ENCODE measurements at places on chromosomes 6 and 20.

DNA sequence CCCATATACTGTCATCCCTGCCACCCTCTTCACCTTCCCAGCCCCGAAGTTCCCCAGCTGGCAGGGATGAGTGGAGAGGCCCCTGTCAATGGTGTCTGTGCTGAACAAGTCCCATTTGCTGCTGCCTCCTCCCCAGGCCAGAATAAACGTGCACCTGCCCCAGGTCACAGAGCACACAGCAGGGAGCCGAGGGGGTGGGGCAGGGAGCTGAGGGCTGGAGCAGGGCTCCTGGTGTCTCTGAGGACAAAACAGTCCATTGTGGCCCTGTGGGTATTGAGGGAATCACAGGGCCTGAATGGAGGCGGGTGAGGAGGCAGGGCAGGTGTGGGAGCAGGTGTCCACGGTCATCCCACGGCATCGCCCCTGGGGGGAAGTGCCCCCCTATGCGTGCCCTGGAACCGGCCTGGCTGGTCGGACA lies 55.8 kb downstream of the SNAI1 start:
- DNase-seq: no peak

GRCh38 chr20:23445596-23446217 lies 6.2 kb downstream of the CSTL1 start:
- DNase-seq: no peak

DNA sequence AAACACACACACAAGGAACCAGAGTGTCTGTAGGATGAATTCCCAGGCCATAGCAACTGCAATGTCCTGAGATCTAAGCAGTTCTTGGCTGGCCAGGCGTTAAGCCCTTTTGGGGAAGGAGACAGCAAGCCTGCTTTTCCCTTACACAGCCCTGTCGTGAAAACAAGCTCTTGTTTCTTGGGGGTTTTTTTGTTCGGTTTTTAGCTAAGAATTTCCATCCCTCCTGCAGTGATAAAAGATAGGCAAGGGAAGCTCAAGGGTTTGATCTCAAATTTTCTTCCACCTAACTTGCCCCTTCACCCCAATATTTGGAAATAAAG lies 1.5 kb downstream of the TNFRSF21 start:
- no peak for DNase-seq

- DNase-seq: no peak
Observed at GRCh38 chr20:62089393-62089792, 23.7 kb upstream of the TAF4 start.

- no peak for DNase-seq
Observed at GRCh38 chr6:90575267-90575666, 11.6 kb downstream of the MAP3K7 start.

DNA sequence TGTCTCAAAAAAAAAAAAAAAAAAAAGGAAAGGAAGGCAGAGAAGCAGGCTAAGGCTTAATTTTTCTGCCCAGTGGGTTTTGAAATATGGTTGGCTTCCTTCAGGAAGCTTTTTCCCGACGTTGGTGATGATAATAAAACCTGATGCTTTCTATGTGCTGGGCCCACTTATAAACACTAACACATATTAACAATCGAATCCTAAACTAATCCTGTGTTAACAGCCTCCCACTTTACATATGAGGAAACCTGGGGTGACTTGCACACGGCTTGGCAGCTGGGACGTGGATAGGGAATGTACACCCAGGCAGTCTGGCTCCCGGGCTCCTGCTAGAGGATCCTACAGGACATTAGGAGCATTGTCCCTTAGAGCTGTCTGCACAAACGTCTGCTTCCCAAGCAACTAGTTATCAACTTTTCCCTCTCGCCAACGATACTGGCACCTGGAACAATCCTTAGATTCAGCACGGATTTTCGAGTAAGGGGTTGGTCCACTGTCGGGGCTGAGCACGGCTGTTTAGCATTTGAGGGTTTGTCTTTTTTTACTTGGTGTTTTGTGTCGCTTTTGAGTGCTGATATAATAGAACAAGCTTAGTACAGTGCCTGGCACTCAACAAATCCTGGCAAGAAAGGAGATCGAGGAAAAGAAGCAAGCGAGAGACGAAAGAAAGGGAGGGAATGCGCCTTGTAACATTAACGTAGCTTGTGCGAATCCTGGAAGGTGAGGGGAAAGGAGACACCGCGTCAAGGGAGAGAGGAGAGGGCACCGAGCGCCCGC lies 622 bp upstream of the KIZ start:
- DNase-seq: no peak

DNA sequence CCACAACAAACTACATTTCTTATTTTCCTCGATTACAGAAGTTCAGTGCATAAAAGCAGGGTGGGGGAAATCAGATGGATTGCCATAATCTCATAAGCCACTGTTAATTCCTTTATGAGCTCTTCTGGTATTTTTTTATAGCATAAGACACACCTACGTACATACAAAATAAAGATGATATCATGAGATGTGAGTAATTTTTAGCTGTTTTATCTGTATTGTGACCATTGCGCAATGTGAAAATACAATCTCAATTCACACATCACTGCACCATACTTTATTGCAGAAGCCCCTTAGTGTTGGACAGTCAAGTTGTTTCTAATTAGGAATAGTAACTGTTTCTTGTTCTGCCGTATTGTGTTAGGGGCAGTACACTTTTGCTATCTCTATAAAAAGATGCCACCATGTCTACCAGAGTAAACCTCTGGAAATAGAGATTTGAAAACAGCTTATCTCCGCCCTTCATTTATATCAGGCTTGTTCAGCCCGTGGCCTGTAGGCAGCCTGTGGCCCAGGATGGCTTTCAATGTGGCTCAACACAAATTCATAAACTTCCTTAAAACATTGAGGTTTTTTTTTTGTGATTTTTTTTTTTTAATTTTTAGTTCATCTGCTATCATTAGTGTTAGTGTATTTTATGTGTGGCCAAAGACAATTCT lies 90.4 kb downstream of the FARS2 start:
- no peak for DNase-seq

- no peak for DNase-seq
Observed at GRCh38 chr20:59103573-59103972, 60.0 kb upstream of the ZNF831 start.

DNA sequence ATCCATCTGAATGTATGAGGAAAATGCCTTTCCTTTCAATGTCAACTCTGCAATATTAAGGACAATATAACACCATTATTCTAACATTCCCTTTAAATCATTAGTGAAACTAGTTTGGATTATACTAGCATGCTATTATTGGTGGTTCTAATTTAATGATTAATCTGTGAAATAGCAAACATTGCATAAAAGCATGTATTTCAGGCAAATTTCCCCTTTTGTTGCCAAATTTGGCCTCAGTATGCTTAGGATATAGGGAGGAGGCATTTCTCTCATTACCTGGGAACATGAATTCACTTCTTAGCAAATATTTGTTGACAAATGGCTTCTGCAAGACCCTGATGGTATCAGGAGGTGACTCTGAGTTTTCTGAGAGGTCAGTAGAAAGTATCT lies 1.6 kb downstream of the TPMT start:
- no peak for DNase-seq

- no peak for DNase-seq
Observed at GRCh38 chr20:36632487-36633284, 13.3 kb downstream of the SLA2 start.

DNA sequence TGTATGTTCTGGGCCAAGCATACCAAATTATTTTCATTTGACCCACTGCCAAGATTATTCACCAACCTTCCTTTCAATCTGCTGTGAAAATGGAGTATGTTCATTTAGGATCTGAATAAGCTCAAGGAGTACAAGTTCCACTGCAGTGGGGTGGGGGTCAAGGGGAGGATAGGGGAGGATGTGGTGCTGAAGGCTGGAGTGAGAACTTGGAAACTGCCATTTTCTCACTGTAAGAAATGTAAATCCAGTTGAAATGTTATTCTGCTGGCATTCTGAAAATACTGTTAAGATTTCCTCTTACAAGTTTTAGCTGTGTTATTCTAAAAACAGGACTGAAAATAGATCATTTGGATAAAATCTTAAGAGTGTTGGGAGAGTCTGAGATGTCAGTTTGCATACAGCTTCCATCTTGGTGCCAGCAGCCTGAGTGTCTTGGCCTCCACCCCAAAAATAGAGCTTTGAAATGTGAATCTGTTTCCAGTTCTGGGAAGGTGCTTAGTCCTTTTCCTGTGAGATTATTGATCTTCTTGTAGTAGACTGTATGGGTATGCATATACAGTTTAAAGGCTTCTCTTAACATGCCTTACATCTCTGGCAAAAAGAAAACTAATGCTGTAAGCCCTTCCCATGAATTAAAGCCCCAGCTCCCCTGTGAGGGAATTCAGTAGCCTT lies 84.3 kb downstream of the CTNNBL1 start:
- DNase-seq: no peak

DNA sequence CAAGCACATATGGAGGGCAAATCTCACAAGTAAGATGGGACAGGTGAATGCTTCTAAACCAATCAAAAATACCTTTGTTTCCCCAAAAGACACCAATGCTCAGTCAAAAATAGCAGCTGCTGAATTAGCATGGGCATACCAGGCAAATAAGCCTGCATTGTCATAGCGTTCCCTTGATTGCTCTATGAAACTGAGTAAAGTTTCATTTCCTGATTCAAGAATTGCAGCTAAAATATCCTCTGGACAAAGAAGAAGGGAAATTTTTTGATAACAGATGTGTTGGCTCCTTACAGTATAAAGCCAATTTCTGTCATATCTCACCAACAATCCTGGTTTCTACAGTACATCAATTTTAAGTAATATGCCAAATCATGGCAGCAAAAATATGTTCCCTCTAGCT lies 3.3 kb upstream of the TMEM14A start:
- DNase-seq: no peak

DNA sequence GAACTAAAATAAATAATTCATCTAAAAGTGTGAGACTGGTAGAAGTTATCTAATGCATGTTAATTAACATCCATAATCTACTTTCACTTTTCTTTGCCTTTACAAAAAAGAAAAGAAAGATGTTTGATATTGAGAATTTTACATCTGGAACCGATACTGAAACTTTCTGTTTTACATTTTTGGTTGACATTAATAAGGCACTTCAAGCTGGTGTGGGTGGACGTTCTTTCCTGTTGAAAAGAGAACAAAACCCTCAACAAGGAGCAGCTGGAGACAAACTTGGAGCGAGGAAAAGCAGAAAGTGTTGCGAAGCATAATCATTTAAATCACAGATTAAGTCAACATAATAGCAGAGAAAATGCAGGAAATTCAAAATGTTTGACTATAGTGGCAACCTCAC lies 575.2 kb upstream of the ADGRB3 start:
- DNase-seq: no peak

DNA sequence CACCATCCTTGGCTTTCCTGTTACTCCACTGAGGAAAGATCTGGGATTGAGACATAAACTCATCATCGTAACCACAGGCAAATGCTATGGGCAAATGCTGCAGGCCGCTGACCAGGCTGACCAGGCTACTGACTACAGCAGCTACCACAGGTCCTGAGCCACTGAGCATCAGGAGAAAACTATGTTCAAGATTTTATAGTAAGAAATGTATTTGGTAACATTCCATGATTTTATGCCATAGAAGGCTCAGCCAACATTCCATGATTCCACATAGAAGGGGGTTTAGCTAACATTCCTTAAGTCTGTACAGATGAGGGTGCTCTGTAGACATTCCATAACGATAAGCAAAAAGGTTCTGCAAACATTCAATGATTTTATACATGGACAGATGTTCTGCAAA lies 16.1 kb upstream of the B4GALT5 start:
- DNase-seq: no peak

DNA sequence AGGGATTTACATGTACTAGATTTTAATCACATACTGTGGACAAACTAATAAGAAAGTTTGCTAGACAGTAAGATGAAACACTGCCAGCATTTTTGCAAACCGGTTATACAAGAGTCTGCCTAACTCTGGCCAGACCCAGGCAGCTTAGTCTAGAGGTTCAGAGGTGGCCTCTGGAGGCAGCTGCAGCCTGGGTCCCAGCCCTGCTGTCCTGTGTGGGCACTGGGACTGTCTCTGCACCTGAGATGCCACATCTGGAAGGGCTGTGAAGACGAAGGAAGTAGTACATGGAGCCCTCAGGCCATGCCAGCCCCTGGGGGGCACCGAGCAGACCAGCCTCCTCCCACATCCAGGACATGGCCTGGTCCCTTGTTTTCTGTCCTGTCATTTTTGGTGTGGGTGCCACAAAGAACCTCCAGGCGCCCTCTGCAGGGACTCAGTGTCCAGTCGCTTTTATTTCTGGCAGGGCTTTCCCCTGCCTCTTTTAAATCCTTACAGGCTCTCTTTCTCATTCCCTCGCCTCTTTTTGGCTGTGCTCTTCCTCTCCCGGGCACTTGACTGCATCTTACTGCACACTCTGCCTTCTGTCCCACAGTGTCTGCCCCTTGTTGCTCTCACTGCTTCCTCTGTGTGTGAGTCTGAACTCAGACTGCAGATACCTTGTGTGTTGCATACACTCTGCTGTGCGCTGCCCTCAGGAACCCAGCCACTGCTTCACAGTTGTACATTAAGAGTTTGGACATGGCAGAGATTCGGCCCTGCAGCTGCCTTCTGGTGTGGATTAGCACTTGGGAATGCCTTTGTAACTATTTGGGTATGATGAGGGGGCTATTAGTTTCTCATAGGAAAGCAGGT lies 216.7 kb downstream of the ZDHHC14 start:
- DNase-seq: no peak

GRCh38 chr6:157789861-157790260 lies 33.2 kb upstream of the SNX9 start:
- no peak for DNase-seq

DNA sequence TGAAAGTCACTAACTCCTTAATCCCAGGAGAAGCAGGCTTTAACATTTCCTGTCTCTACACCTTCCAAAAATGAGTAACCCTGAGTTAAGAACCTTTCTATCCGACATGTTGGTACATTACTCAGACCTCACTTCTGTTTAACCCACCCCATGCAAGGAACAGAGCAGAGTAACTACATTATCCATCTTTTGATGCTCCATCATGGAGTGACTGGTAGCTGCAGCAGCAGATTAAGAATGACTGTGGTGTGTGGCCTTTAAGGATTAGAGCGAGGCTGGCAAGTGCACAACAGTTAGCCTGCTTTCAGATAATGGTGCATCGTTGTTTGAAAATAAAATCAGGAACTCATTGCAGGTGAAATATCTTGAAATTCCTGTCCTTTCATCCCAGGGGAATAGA lies 2.0 kb downstream of the TRAF3IP2 start:
- no peak for DNase-seq

DNA sequence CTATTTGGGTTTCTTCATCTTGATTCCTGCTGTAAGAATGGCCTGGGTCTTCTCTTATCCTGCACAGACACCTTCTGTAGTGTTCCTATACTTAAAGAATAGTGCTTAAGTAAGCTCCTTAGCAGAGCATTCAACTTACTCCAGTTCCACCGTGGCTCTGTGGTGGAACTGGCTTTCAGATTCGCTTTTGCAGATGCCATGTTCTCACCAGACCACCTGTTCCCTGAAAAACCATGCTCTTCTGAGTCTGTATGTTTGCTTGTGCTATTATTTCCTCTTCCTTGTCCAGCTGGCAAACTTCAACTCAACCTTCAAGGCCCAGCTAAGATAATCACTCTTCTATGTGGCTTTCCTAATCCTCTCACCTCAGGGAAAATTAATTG lies 4.9 kb downstream of the ELMO2 start:
- no peak for DNase-seq

- DNase-seq: no peak
Observed at GRCh38 chr6:46921731-46922130, at the start of gene ADGRF5. Gene ADGRF5 (minus strand): TSS chr6:46921938. CDS start chr6:46906762, 15,176 bp downstream.
